T-cell (primary cell): ENCODE measurements at places on chromosomes 2 and 18. TPM values are rescaled to one million over a fixed set of nuclear protein-coding genes. Genes with fewer than 3 reads are reported as not detected.
A peak's percentile ranks its signal among the peaks of the same experiment; 100 is the strongest.

PSMA8 gene
- total RNA-seq = 0.23 TPM

TXNL1 gene
- 34.6 TPM for total RNA-seq

ESPNL gene
- total RNA-seq = 0.44 TPM

SERPINB13 gene
- not detected for total RNA-seq

IAH1 gene
- 53.0 TPM for total RNA-seq

GRCh38 chr2:100647709-100648108 lies 84.9 kb downstream of the PDCL3 start:
- DNase-seq = no peak
- peaks cover 44% of the 10 kb centered on the region for H3K4me1 ChIP-seq
- no peaks in the 10 kb centered on the region for H3K27me3 ChIP-seq
- no peak overlapping the region for H3K4me3 ChIP-seq

DNA sequence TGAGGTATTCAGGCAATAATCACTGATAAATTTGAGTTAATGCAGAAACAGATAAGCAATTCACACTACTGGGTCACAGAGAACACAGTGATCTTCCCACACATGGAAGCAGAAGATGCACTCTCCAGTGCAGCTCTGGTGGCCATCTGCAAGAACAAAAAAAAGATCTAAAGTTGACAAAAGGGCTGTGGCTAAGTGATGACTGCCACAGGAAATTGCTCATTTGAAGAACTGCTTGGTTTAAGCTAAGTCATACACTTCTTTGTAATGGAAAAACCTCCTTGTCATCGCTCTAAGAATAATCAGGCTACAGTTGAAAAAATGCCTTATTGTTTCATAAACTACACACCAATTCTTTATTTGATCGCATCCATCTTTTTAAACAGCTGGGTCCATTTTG lies 115.1 kb downstream of the DTNB start:
- H3K27me3 ChIP-seq = no peaks in the 10 kb centered on the region
- no peak overlapping the region for H3K4me3 ChIP-seq
- H3K27ac ChIP-seq = peak overlapping the region; percentile 32
- H3K36me3 ChIP-seq = no peaks in the 10 kb centered on the region

DNA sequence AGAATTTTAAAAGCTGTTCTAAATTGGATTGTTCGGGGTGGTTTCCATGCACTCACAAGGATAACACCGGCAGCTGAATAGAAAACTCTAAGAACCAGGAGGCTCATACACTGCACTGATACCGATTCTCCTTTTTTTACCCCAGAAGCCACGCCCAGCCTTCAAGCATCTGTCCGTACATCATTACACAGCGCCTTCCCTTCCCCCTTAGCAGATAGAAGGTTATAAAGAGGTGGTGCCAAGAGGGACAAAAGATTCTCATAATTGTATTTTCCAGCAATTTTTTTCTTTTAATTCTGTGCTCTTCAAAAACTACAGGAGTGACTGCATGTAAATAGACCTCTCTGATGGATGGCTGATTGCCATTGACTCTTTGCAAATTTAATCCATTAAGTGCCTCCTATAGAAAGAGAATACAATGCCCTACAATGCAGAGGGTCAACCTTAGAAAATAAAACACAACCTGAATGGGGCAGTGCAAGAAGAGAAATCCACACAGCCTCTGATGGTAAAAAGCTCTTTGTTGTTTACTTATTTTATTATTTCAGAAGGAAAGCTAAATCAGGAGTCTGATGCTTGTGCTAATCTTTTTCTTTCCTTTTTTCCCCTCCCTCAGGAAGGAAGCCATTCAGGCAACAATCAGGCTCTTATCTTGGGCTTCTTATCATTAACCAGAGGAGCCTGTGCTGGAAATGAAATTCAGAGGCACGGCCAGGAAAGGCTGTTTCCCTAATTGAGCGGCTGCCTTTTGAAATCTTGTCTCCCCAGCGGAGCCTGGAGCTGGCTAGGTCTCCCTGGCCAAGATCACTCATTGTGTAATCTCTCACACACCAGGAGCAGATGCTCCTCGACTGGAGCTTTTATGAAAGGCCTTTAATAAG lies 198.9 kb upstream of the NABP1 start:
- H3K27me3 ChIP-seq = no peaks in the 10 kb centered on the region
- H3K27ac ChIP-seq = no peak overlapping the region
- no peaks in the 10 kb centered on the region for H3K36me3 ChIP-seq
- H3K4me1 ChIP-seq = no peaks in the 10 kb centered on the region

GRCh38 chr2:38130876-38131275 lies 54.9 kb upstream of the CYP1B1 start:
- no peak overlapping the region for H3K27ac ChIP-seq
- no peaks in the 10 kb centered on the region for H3K27me3 ChIP-seq
- H3K4me3 ChIP-seq = no peak overlapping the region
- no peaks in the 10 kb centered on the region for H3K36me3 ChIP-seq
